Activated CD4-positive, alpha-beta T cell treated with anti-CD3 and anti-CD28 coated beads, Interleukin-2, amount 10 ng/mL, durations not matched to agents 24 days and 14 days (primary cell): ENCODE measurements at places on chromosomes 7 and 10. TPM values are rescaled to one million over a fixed set of nuclear protein-coding genes. Genes with fewer than 3 reads are reported as not detected.

- H3K4me1 ChIP-seq = no peaks in the 10 kb centered on the region
- H3K27me3 ChIP-seq = no peaks in the 10 kb centered on the region
- no peak for DNase-seq
- H3K36me3 ChIP-seq = no peaks in the 10 kb centered on the region
- no peak overlapping the region for H3K4me3 ChIP-seq
These were observed 135.5 kb downstream of the DOCK1 start for GRCh38 chr10:127040756-127041155.

- no peaks in the 10 kb centered on the region for H3K36me3 ChIP-seq
- no peak overlapping the region for H3K4me3 ChIP-seq
- DNase-seq = no peak
- H3K27ac ChIP-seq = no peak overlapping the region
- H3K4me1 ChIP-seq = no peaks in the 10 kb centered on the region
These were observed 172.5 kb upstream of the SHH start for GRCh38 chr7:155984609-155985405.

GRCh38 chr10:61397175-61397986 is 55.8 kb downstream of the TMEM26 start:
- H3K27me3 ChIP-seq = peaks cover 5% of the 10 kb centered on the region
- DNase-seq = no peak
- no peak overlapping the region for H3K27ac ChIP-seq
- peaks cover 7% of the 10 kb centered on the region for H3K4me1 ChIP-seq

DNA sequence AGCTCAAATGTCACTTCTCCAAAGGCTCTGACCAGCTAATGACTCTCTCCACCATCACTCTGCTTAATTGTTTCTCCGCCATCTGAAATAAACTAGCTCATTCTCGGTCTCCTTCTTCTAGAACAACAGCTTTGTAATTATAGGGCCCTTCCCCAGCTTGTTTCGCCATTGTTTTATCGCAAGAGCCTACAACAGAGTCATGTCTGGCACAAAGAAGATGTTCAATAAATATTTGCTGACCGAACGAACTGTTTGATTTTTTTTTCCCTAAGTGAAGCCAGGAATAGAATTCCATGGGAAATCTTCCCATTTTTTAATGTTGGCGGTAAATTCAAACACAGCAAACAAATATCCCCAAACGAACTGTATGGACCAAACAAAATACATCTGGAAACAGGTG is 63.8 kb upstream of the NMT2 start:
- H3K27ac ChIP-seq = no peak overlapping the region
- no peak for DNase-seq
- H3K27me3 ChIP-seq = no peaks in the 10 kb centered on the region
- no peaks in the 10 kb centered on the region for H3K4me1 ChIP-seq

DNA sequence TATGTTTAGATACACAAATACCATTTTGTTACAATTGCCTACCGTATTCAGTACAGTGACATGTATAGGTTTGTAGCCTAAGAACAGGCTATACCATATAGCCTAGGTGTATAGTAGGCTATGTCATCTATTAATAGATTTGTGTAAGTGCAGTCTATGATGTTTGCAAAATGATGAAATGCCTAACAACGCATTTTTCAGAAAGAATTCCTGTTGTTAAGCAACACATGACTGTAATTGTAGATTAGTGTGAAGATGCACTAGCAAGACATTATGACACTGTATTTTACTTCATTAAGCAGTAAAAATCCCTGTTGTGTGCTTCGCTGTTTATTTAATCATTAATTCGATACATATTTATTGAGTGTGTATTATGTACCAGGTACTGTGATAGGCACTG is 446.0 kb downstream of the SUGCT start:
- no peak overlapping the region for H3K4me3 ChIP-seq
- DNase-seq = no peak
- H3K4me1 ChIP-seq = no peaks in the 10 kb centered on the region
- H3K36me3 ChIP-seq = no peaks in the 10 kb centered on the region

DNA sequence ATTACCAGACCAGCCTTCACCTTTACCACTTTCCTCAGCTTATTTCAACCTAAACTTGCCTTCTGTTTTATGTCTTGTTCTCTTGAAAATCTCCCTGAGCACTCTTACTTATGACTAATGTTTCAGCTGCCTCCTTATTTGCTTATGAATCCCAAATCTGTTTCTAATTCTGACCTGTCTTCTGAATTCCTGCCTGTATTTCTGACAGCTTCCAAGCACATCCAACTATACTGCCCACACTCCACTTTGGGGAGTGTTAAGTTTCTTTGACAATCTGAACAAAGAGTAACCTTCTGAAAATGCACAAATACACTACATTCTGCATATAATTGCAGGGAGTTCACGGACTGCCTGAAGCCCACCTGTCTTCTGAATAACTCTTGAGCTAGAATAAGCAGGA is 48.7 kb downstream of the ARMC3 start:
- H3K27ac ChIP-seq = no peak overlapping the region
- H3K36me3 ChIP-seq = no peaks in the 10 kb centered on the region
- DNase-seq = no peak
- H3K4me1 ChIP-seq = no peaks in the 10 kb centered on the region

- no peaks in the 10 kb centered on the region for H3K36me3 ChIP-seq
- H3K27me3 ChIP-seq = no peaks in the 10 kb centered on the region
- H3K4me1 ChIP-seq = no peaks in the 10 kb centered on the region
- H3K4me3 ChIP-seq = no peak overlapping the region
These were observed 70.4 kb downstream of the ST8SIA6 start for GRCh38 chr10:17383801-17384555.

DNA sequence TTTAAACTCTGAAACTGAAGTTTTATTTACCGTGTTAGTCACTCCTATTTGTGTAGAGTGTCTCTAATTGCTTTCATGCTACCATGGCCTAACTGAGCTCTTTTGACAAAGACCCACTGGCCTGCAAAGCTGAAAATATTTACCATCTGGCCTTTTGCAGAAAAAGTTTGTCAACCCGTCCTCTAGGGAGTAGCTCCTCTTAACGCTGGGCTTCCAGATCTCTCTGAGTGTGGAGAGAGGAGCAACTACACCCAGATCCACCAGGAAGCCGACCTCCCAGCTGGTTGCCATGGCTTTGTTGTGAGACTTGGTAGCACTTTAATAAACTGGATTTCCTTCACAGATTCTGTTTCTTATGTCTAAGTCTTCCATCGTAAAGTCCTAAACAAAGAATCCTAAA is 4.2 kb upstream of the C10orf71 start:
- no peak overlapping the region for H3K27ac ChIP-seq
- peaks cover 4% of the 10 kb centered on the region for H3K27me3 ChIP-seq
- DNase-seq = no peak

DNA sequence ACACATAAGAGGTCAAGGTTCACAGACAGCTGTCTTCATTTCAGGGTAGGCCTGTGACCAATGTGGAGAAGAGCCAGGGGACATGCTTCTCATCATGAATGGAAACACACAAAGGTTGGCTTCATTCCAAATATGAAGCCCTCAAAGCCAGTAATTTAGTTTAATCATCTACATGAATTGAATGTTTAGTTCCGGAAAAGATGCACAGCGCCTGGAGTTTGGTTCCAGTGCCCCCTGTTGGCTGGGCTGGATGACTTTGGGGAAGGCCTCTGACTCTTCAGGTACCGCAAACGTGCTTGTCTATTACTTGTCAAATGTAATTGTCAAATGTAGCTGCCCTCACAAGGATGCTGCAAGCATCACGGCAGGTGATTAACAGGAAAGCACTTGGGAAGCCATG is 130.7 kb downstream of the ADRA2A start:
- peaks cover 3% of the 10 kb centered on the region for H3K27me3 ChIP-seq
- no peaks in the 10 kb centered on the region for H3K36me3 ChIP-seq
- H3K4me1 ChIP-seq = no peaks in the 10 kb centered on the region

DNA sequence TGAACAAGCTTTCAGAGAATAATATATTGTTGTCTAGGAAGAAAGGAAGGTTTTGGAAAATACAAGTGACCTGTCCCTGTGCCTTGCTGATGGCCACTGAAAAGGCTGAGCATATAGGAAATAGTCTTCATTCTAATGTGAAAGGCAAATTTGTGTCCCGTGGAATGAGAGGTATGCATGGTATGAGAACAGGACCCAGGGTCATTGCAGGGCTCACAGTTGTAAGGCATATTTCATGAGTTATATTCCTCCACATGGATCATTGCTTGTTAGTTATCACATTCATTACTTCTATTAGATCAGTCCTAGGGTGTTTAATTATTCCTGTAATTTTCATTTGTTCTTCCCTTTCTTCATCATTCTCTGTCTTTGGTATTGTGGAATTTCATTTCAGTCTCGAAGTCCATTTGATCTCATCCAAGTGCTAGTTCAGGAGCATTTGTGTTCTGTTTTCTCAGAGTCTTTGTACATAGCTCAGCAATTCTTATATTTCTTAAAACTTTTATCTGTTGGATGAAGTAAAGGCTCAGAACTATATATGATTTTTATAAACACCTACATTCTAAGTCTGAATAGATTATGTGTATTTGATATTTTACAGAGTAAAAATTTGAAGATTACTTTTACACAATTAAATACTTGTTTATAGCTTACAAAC is 39.4 kb upstream of the ARHGAP21 start:
- H3K4me1 ChIP-seq = peaks cover 3% of the 10 kb centered on the region
- no peaks in the 10 kb centered on the region for H3K27me3 ChIP-seq
- no peak for DNase-seq

DNA sequence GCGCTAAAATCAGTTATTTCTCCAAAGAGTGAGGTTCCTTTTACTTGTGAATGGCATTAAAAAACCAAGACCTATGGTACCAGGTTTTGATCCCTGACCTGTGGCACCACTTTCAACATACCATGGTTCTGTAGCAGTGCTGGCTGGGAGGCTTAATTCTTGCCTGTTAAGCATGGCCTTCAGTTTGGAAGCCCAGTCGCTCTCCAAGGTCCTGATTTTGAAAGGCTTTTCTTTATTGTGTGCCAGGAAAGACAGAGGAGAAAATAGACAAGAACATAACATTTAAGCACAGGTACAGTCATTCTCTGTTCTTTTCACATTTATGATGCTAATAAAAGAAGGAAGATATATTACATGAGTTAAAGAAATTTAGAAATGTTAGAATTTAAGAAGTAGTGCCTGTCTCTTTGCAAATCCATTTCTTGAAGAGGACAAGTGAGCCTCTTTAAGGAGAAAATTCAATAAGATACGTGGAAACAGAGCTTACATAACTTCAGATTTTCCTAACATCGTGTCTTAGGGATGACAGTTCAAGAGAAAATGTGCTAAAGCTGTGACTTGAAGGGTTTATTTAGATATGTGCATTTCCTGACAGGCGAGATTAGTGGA is 357.6 kb downstream of the DPP6 start:
- no peak overlapping the region for H3K4me3 ChIP-seq
- DNase-seq = peak; percentile 61
- no peaks in the 10 kb centered on the region for H3K36me3 ChIP-seq
- H3K4me1 ChIP-seq = no peaks in the 10 kb centered on the region
- no peak overlapping the region for H3K27ac ChIP-seq
- H3K27me3 ChIP-seq = no peaks in the 10 kb centered on the region

DNA sequence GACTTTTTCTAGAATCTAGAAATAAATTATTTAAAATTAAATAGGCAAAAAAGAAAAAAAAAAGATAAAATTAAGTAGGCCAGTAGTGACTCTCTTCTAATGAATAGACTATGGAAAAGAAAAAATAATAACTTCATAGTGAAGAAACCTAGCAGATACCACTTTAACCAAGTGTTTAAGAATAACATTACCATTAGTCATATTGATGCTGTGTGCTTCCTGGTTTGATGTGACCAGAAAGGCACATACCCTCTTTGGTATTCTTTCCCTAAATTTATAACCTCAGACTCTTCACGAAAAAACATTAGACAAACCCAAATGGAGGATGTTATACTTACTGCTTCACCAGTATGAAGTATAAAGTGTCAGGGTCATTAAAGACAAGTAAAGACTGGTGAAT is 42.6 kb downstream of the KIF20B start:
- no peaks in the 10 kb centered on the region for H3K27me3 ChIP-seq
- peaks cover 45% of the 10 kb centered on the region for H3K36me3 ChIP-seq
- no peak overlapping the region for H3K27ac ChIP-seq
- H3K4me1 ChIP-seq = peaks cover 19% of the 10 kb centered on the region
- DNase-seq = no peak

GRCh38 chr10:132611026-132611910 is 73.7 kb downstream of the INPP5A start:
- no peak overlapping the region for H3K4me3 ChIP-seq
- H3K36me3 ChIP-seq = peaks cover 21% of the 10 kb centered on the region
- H3K27me3 ChIP-seq = peaks cover 3% of the 10 kb centered on the region
- H3K27ac ChIP-seq = peak overlapping the region; percentile 77

DNA sequence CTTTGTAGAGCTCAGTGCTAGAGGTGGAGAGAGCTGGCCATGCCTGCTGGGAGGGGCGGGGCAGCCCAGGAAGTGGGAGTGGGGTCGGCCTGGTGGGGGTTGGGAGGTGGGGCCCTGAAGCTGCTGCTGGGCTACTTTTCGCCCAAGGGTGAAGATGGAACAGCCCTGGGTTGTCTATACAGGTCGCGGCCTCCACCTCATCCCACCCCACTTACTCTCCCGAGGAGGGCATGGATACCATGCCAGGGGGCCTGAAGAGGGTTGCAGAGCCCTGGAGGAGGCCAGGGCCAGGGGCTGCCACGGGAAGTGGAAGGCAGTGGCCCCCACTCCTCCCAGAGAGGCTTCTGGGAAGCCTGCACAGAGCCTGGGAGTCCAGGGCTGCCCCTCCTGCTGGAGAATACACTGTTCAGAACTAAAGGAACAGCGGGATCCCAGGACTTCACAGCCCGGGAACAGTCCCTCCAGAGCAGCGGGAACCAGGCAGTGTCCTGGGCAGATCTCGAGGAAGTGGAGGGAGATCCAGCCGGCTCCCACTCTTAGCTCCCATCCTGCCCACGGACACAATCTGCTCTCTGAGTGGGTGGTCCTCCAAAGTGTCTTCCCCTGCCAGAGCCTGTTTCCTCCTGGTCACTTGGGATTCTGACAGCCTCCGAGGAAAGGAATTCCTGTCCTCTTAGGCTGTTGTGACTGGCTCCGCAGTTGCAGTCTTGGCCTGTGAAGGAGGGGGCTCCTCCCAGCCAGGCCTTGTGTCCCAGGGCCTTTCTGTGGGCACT is 23.5 kb downstream of the MAT1A start:
- DNase-seq = no peak
- no peaks in the 10 kb centered on the region for H3K4me1 ChIP-seq
- H3K27me3 ChIP-seq = peaks cover 12% of the 10 kb centered on the region
- no peaks in the 10 kb centered on the region for H3K36me3 ChIP-seq
- H3K4me3 ChIP-seq = no peak overlapping the region

- H3K4me1 ChIP-seq = peaks cover 3% of the 10 kb centered on the region
- no peak overlapping the region for H3K27ac ChIP-seq
- peaks cover 24% of the 10 kb centered on the region for H3K27me3 ChIP-seq
- peaks cover 5% of the 10 kb centered on the region for H3K36me3 ChIP-seq
These were observed 13.6 kb downstream of the MRPS33 start for GRCh38 chr7:141001122-141001521.

- peaks cover 30% of the 10 kb centered on the region for H3K27me3 ChIP-seq
- H3K4me1 ChIP-seq = peaks cover 4% of the 10 kb centered on the region
- no peaks in the 10 kb centered on the region for H3K36me3 ChIP-seq
These were observed 16.2 kb upstream of the SND1 start for GRCh38 chr7:127635659-127636285.

LEP gene
- not detected in 2 replicates for total RNA-seq

C7orf33 gene
- total RNA-seq = not detected in 2 replicates

NRAP gene
- total RNA-seq = not detected in 2 replicates
